Right cardiac atrium (tissue), 5 donors: ENCODE measurements at places on chromosomes 3 and 15. TPM values are rescaled to one million over a fixed set of nuclear protein-coding genes. Genes with fewer than 3 reads are reported as not detected.

DNA sequence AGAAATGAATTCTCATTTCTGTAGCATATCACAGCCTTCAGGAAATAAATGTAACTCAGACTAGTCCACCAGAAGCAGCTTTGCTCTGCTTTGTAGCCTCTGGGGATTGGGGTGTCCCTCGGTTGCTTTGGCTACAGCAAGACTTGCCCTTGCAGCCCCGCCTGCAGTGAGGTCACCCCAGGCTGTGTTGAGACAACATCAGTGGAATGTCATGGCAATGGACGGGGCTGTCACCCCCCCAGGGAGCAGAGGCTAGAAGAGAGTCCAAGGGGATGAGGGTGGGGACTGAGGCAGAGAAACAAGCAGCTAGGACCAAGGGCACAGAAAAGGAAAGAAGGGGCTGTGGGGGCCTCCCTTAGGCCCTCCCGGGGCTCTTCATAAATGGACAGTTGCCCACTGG lies 854 bp downstream of the CLEC3B start:
- DNase-seq, result peak; percentile 95

DNA sequence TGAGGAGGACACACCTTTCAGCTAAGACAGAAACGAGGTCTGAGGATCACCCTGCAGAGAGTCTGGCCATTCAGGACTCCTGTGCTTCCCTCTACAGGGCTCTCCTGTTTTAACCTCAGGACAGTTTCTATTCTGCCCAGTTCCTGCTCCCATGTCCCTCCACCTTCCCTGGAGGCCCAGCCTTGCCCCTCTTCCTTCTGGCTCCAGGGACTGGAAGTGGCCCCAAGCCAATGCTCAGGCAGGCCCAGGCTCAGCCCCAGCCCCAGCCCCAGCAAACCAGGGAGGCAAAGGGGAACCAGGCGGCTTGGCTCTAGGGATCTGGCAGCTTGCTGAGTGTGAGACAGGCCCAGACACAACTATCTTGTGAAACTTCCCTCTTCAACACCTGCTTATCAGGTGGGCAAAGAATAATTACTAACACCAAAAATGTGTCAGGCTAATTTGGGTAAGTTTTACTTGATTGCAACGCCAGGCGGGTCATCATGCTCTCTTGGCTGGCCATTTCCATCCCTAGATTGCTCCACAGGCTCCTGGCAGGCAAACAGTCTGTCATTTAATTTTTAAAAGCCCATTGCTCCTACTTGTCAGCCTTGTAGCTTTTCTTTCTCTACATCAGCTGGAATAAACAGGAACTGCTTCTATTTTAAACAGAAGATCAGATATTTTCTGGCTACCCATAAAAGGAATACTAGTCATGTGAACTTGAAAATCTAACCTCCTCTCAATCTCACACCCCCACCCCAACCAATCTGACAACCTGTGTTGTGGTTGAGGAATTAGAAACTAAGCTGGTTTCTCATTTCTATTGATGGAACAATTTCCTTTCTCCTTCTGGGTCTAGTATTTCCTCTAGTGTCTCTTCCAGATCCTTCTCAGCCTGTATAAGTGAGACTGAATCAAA lies 33.5 kb downstream of the UPK1B start:
- DNase-seq, result peak; percentile 81

DNA sequence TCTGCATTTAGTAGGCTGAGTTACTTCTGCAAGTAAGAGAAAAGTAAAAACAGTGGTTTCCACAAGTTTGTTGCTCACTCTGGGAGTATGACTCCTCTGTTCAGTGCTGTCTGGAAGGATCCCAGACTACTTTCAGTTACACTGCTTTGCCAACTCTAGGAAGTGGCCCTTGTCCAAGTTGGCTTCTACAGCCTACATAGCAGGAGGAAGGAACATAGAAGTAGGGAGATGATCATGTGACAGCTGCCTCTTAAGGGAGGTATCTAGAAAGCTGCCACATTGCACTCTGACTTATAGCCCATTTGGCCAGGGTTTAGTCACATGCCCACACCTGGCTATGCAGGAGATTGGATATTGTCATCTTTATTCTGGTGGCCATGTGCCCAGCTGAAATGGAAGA lies 298.1 kb downstream of the NSUN3 start:
- peak; percentile 76 for DNase-seq

DNA sequence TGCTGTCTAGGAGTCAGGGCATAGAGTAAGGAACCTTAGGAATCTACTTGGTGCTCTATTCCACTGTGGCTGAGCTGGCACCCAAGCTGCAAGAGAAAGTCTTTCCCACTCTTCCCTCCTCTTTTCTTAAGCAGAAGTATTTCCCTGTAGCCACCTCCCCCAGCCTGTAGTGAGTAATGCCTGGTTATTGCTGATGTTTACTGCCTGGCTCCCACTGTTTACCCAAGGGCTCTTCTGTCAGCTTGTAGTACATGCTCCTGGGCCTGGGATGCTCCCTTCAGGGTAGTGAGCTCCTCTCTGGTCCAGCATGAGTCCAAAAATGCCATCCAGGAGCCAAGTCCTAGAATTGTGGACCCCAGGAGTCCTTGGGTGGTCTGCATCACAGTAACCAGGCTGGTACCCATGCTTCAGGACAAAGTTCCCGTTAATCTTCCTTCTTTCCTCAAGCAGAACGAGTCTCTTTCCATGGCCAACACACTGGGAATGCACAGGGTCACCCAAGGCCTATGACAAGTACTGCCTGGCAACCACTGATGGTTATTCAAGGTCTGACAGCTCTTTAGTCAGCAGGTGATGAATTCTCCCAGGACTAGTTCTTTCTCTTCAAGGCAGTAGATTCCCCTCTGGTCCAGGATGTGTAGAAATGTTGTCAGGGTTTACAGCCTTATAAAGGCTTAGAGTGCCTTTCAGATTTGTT lies 17.6 kb downstream of the GALK2 start:
- no peak for DNase-seq

GRCh38 chr15:94893091-94893490 lies 661.7 kb downstream of the MCTP2 start:
- DNase-seq, result no peak

DNA sequence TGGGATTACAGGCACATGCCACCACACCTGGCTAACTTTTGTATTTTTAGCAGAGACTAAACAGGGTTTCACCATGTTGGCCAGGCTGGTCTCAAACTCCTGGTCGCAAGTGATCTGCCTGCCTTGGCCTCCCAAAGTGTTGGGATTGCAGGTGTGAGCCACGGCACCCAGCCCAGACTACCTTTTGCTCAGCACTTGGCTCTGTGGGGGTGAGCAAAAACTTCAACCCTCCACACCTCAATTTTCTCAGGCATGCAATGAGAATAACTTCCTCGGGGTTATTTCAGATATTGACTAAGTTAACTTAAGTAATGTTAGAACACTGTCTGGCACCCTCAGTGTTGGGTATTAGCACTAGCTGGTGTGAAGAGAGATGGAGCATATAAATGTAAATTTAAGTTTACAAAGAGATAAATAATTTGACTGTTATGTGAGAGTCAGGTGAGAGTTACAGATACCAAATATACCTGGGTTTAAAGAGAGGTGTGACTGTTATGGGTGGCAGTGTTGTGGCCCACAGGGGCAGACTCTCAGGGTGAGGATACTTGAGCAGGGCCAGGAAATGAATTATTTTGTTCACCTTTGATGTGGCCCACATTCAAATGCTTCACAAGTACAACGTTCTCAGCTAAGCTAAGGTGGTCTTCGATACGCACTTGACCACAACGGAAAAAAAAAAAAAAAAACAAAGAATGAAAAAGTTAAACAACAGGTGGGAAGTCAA lies 29.0 kb downstream of the CPOX start:
- DNase-seq, result no peak

DNA sequence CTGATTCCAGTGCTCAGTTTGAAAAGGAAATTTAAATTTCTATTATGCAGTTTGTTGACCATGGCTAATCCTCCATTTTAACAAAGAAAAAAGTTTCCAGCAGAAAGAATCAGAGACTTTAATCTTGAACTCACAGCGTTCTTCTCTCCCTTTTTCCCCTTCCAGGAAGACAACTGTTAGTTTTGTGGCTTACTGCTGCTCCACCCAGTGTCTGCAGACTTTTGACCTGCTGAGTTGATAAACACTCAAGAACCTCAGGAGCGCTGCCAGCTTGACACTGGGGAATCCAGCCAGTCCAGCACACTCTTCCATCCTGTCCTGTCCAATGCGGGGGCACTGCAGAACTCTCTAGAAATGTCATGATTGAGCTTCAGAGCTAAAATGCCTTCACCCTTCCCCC lies 134.6 kb downstream of the LRRC28 start:
- DNase-seq, result peak; percentile 84

GRCh38 chr15:89068325-89068784 lies 19.9 kb upstream of the ABHD2 start:
- DNase-seq, result no peak

GRCh38 chr3:140441006-140441405 lies 236.9 kb upstream of the TRIM42 start:
- no peak for DNase-seq

GRCh38 chr3:39275052-39275451 lies 4.8 kb downstream of the CX3CR1 start:
- DNase-seq, result no peak

DNA sequence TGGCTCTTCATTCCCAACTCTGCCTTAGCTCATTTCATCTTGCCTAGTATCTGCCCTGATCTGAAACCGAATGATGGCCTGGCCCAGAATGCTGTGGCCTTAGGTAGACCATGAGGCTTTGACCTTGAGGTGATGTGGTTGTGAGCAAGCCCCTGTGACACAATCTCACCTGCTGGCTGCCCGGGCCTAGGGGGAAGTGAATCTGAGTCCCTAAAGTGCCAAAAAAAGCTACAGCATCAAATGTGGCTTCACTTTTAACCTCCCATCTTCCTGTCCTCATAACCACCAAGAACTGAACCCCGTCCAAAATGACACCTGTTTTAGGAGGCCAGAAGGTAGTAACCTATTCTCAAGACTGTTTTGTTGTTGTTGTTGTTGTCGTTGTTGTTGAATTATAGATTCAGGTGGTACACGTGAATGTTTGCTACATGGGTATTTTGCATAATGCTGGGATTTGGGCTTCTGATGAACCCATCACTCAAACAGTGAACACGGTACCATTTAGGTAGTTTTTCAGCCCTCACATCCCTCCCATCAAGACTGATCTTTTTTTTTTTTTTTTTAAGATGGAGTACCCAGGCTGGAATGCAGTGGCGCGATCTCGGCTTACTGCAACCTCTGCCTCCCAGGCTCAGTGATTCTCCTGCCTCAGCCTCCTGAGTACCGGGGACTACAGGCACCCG lies 54.6 kb downstream of the MCCC1 start:
- DNase-seq, result no peak

DNA sequence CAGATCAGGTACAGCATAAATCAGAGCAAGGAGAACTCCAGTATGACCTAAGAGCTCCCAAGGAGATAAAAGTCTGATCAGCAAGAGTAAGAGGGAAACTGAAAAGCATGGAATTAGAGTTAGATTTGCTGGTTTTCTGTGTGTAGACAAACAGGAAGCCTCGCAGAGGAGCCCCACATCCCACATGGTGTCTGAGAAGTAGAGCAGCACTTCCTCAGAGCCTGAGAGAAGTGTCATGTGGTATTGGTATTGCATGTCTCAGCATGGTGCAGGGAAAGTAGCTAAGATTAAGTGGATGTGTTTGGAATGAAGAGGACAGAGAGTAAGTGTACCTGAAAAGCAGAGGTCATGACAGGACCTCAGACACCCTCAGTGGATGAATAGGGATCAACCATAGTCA lies 175.4 kb upstream of the GBE1 start:
- DNase-seq, result no peak

Gene TRPM1
- total RNA-seq, result not detected

Gene RFC4
- 7.2 TPM for total RNA-seq

Gene LPP
- total RNA-seq, result 183 TPM
